ENCODE measurements at places on chromosomes 3 and 15. TPM values are rescaled to one million over a fixed set of nuclear protein-coding genes. Genes with fewer than 3 reads are reported as not detected.

- H3K27me3 ChIP-seq = no peaks in the 10 kb centered on the region
- no peaks in the 10 kb centered on the region for H3K4me1 ChIP-seq
- H3K27ac ChIP-seq = no peak overlapping the region
- no peaks in the 10 kb centered on the region for H3K36me3 ChIP-seq
- no peak for DNase-seq
Measured at GRCh38 chr3:131075632-131076328, 49.1 kb downstream of the NEK11 start.

- no peak overlapping the region for H3K27ac ChIP-seq
- H3K27me3 ChIP-seq = peaks cover 21% of the 10 kb centered on the region
- DNase-seq = no peak
- no peaks in the 10 kb centered on the region for H3K36me3 ChIP-seq
Measured at GRCh38 chr3:174439331-174440252, 419.5 kb upstream of the NAALADL2 start.

GRCh38 chr3:175212896-175213295 lies 353.8 kb downstream of the NAALADL2 start:
- H3K27me3 ChIP-seq = no peaks in the 10 kb centered on the region
- no peaks in the 10 kb centered on the region for H3K4me1 ChIP-seq
- H3K36me3 ChIP-seq = no peaks in the 10 kb centered on the region
- no peak overlapping the region for H3K27ac ChIP-seq

GRCh38 chr3:97765336-97765735 lies 778 bp downstream of the ARL6 start:
- H3K27me3 ChIP-seq = no peaks in the 10 kb centered on the region
- DNase-seq = no peak
- no peak overlapping the region for H3K27ac ChIP-seq

- H3K4me3 ChIP-seq = no peak overlapping the region
- H3K27me3 ChIP-seq = no peaks in the 10 kb centered on the region
- H3K4me1 ChIP-seq = peaks cover 14% of the 10 kb centered on the region
- H3K36me3 ChIP-seq = peaks cover 4% of the 10 kb centered on the region
- DNase-seq = no peak
Measured at GRCh38 chr3:23459465-23459864, 256.3 kb downstream of the UBE2E2 start.

- no peak overlapping the region for H3K4me3 ChIP-seq
- no peak overlapping the region for H3K27ac ChIP-seq
- no peaks in the 10 kb centered on the region for H3K4me1 ChIP-seq
- no peak for DNase-seq
- peaks cover 2% of the 10 kb centered on the region for H3K27me3 ChIP-seq
Measured at GRCh38 chr15:42140383-42141070, 15.9 kb downstream of the PLA2G4F start.

DNA sequence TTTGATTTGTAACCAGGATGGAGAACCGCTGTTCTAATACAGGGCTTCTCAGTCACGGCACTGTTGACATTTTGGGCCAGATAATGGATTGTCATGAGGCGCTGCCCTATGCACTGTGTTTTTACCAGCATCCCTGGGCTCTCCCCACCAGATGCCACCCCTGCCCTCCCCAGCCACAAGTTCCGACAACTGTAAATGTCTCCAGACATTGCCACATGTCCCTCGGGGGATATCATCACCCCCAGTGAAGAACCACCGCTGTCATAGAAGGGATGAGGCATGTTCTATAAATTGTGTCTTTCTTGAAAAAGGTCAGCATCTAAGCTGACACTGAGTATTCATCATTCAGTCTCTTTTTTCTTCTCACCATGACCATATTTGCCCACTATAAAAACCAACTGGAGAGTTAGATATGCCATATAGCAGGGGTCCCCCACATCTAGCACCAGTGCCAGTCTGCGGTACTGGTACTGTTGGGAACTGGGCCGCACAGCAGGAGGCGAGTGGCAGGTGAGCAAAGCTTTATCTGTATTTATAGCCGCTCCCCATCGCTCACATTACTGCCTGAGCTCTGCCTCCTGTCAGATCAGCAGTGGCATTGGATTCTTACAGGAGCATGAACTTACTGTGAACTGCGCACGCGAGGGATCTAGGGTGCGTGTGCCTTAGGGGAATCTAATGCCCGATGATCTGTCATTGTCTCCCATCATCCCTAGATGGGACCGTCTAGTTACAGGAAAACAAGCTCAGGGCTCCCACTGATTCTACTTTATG lies 260.5 kb upstream of the ST8SIA2 start:
- H3K36me3 ChIP-seq = peaks cover 2% of the 10 kb centered on the region
- no peak overlapping the region for H3K27ac ChIP-seq
- DNase-seq = no peak
- H3K4me3 ChIP-seq = no peak overlapping the region
- no peaks in the 10 kb centered on the region for H3K27me3 ChIP-seq

DNA sequence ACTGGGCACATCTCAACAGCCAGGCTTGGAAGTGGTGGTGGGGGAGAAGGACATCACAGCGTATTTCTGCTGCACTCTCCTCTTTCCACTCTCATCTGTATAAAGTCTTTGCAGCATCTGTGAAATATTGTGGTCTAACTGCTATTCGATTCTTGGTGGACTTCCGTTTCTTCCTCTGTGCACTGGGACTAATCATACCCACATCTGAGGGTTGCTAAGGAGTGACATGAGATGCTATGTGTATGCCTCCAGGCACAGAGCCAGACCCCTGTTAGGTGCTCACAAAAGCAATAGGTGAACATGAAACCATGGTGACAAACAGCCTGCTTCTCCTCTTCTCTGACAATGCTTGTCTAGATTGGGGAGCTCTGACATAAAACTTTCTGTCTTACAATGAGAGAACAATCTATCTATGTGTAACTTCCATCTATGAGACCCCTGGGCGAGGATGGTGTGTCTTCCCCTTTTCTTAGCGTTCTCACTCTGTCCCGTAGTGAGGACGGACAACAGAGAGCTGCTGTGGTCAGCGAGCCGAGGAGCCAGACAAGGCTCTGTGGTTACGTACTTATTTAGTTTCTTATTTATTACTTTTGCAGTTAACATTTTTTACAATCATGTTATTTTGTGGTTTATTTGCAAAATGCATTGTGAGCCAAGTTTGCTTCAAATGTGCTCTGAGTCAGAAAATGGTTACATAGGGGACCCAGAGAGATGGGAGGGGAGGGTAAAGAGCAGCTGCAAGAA lies 196.7 kb upstream of the TPRG1 start:
- no peak overlapping the region for H3K27ac ChIP-seq
- H3K4me3 ChIP-seq = no peak overlapping the region
- peak; percentile 63 for DNase-seq
- H3K36me3 ChIP-seq = no peaks in the 10 kb centered on the region

GRCh38 chr3:179196098-179196497 lies 47.9 kb downstream of the PIK3CA start:
- DNase-seq = peak; percentile 31
- no peak overlapping the region for H3K4me3 ChIP-seq
- H3K27me3 ChIP-seq = no peaks in the 10 kb centered on the region
- H3K4me1 ChIP-seq = peaks cover 40% of the 10 kb centered on the region

GRCh38 chr15:95875121-95875643 lies 455.3 kb upstream of the NR2F2 start:
- H3K27ac ChIP-seq = no peak overlapping the region
- no peak overlapping the region for H3K4me3 ChIP-seq
- peaks cover 17% of the 10 kb centered on the region for H3K4me1 ChIP-seq

GRCh38 chr3:192879346-192880031 lies 38.2 kb downstream of the MB21D2 start:
- no peaks in the 10 kb centered on the region for H3K36me3 ChIP-seq
- H3K27me3 ChIP-seq = no peaks in the 10 kb centered on the region
- no peak for DNase-seq

DNA sequence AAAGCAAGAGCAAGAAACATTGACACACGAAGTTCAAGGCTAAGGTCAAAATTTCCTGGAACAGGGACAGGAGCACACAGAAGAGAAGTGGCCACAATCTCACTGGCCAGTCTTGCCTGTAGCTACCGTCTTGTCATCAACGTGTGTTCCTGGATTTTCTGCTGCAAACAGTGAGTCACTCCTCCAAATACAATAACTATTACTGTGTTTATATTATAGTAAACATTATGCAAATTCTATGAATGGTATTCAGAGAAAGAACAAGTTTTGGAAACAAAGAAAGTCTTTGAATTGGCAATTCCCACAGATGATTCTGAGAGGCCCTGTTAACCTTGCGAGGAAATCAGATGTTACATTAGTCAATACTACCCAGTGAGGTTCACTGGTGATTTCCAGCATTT lies 220.5 kb downstream of the FAM43A start:
- peaks cover 13% of the 10 kb centered on the region for H3K27me3 ChIP-seq
- no peak for DNase-seq
- H3K36me3 ChIP-seq = peaks cover 3% of the 10 kb centered on the region
- H3K4me3 ChIP-seq = no peak overlapping the region

GRCh38 chr15:70219256-70219895 lies 121.7 kb upstream of the TLE3 start:
- no peak for DNase-seq
- no peak overlapping the region for H3K4me3 ChIP-seq
- no peaks in the 10 kb centered on the region for H3K27me3 ChIP-seq
- H3K27ac ChIP-seq = no peak overlapping the region
- H3K36me3 ChIP-seq = no peaks in the 10 kb centered on the region
- H3K4me1 ChIP-seq = peaks cover 11% of the 10 kb centered on the region

DNA sequence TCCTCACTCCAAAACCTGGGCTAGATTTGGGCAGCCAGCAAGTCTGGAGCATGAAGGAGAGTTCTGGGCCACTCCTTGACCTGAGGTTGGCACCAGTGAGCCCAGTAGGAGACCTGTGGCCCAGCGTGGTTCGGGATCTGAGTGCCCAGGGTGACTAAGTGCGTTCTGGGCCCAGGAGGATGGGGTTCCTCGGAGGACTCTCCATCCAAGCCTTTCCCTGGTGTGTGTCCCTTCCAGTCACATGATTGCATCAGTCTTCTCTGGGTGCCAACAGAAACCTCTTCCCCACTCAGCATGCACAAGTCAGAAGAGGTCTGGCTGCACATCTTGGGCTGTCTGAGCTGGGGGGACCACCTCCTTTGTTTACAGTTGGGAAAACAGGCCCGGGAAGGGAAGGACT lies 14.9 kb downstream of the TMEM43 start:
- peaks cover 36% of the 10 kb centered on the region for H3K4me1 ChIP-seq
- H3K36me3 ChIP-seq = peaks cover 27% of the 10 kb centered on the region
- no peak overlapping the region for H3K4me3 ChIP-seq
- H3K27ac ChIP-seq = peak overlapping the region; percentile 43
- no peaks in the 10 kb centered on the region for H3K27me3 ChIP-seq
- no peak for DNase-seq

- DNase-seq = no peak
- H3K4me1 ChIP-seq = peaks cover 41% of the 10 kb centered on the region
- H3K36me3 ChIP-seq = peaks cover 26% of the 10 kb centered on the region
- no peak overlapping the region for H3K4me3 ChIP-seq
Measured at GRCh38 chr3:27451251-27451650, 32.9 kb downstream of the SLC4A7 start.

DNA sequence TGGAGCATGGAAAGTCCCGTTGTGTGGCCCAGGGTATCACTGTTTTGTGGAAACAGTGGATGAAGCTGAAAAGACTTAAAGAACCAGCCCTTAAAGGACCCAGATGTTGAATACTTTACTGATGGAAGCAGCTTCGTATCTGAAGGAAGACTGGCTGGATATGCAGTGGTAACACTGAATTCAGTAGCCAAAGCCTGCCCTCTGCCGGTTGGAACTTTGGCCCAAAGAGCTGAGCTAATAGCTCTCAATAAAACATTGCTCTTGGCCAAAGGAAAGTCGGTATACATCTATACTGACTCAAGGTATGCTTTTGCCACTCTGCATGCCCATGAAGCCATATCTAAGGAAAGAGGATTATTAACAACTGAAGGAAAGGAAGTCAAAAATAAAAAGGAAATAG lies 885.4 kb downstream of the PDCD6IP start:
- peak; percentile 62 for DNase-seq
- no peaks in the 10 kb centered on the region for H3K4me1 ChIP-seq
- no peak overlapping the region for H3K4me3 ChIP-seq
- H3K36me3 ChIP-seq = no peaks in the 10 kb centered on the region
- H3K27me3 ChIP-seq = no peaks in the 10 kb centered on the region

DNA sequence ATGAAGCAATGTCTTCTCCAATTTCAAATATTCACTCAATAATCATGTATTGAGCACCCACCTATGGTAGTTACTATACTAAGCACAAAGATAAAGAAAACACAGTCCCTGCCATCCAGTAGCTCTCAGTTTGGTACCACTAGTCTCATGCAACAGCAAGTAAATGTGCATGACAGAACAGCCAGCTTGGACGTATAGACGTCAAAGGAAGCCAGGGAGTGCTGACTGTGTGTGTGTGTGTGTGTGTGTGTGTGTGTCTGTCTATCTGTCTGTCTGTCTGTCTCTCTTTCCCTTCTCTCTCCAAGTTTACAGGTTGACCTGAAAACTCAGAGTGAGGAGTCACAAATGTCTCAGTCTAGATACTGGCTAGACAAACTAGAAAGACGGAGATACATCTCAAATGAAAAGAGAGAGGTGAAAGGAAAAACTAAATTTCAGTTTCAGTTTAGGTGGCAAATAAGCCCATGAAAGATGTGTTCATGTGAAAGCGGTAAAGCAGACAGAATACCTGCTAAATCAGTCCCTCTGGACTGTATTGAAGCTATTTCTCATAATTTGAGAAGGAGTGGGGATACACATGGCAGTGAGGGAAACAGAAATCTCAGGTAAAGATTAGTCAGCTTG lies 141.1 kb upstream of the PTPRG start:
- H3K36me3 ChIP-seq = no peaks in the 10 kb centered on the region
- peaks cover 3% of the 10 kb centered on the region for H3K27me3 ChIP-seq
- H3K4me3 ChIP-seq = no peak overlapping the region

GRCh38 chr15:71687902-71688508 lies 122.3 kb upstream of the NR2E3 start:
- DNase-seq = no peak
- no peak overlapping the region for H3K4me3 ChIP-seq
- H3K27me3 ChIP-seq = peaks cover 26% of the 10 kb centered on the region
- no peak overlapping the region for H3K27ac ChIP-seq
- no peaks in the 10 kb centered on the region for H3K36me3 ChIP-seq

- no peaks in the 10 kb centered on the region for H3K36me3 ChIP-seq
- no peak for DNase-seq
- H3K4me3 ChIP-seq = no peak overlapping the region
- H3K27ac ChIP-seq = no peak overlapping the region
Measured at GRCh38 chr3:165159760-165160421, 36.3 kb downstream of the SLITRK3 start.

DNA sequence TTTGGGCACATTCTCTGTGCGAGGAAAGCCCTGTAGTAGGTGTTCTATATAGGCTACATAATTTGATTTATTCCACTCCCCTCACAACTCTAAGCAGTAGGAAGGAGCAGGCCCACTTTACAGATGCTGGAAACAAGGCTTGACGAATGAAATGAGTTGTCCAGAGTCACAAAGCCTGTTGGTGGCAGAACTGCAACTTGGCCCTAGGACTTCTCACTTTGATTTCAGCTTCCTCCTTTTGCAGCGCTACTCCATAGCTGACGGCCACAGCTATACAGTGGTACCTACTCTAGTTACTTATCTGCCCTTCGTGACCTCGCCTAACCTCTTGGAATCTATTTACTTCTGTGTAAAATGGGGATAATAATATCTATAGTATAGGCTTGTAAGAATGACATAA lies 2.5 kb upstream of the IRAK2 start:
- H3K27ac ChIP-seq = no peak overlapping the region
- H3K4me3 ChIP-seq = no peak overlapping the region
- no peaks in the 10 kb centered on the region for H3K36me3 ChIP-seq
- no peak for DNase-seq
- no peaks in the 10 kb centered on the region for H3K27me3 ChIP-seq

Gene EHHADH
- 4.0 TPM for total RNA-seq

Gene ITPKA
- 4.7 TPM for total RNA-seq

Gene SERPINI2
- total RNA-seq = not detected

Gene ACOX2
- not detected for total RNA-seq

Gene SLC12A1
- not detected for total RNA-seq

Gene COL6A6
- not detected for total RNA-seq

Gene GOLGA8G
- total RNA-seq = not detected

Gene IGSF10
- total RNA-seq = not detected

All from activated CD8-positive, alpha-beta T cell treated with anti-CD3 and anti-CD28 coated beads for 36 hours (primary cell).